ENCODE measurements at places on chromosomes 3 and 15.
A peak's percentile ranks its signal among the peaks of the same experiment; 100 is the strongest.

- DNase-seq, result no peak
Measured at GRCh38 chr3:11634081-11634635, 9.6 kb downstream of the VGLL4 start.

DNA sequence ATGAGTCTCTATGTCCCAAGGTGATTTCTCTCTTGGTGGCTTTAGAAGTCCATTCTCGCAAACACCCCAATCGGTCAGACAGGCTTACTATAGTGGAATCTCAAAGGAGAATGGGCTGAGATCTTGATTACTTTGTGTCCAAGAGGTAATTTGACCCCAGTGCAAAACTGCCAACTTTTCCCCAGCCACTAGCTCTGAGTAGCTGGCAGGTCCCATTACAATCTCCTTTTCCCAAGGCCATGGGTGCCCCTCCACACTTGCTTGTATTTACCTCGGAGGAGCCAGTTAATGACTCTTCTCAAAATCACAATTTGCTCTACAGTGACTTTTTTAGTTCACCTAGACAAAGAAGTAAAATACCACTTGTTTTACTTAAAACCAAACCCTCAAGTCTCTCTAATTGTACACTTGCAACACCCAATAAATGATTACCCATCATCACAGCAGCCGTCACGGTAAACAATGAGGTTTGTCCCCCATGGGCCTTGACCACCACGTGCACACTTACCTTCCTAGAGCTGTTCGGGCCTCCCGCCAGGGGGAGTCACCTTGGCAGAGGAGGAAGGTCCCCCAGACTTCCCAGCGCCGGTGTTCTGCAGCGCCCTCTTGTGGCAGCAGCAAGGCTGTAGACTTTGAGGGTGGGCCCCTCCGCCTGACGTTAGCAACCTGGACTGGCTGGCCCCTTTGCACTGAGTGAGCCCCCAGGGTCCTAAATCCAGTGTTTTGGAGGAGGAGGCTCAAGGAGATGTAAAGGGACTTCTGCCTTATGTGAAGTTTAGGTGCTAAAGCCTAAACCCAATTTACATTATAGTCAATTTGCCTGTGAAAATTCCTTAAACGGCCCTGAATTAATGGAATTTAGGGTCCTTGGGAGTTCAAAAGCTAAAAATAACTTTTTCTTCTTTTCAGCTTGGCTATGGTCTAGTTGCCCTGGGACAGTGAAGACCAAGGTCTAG, 18.7 kb upstream of the HDAC11 start:
- DNase-seq, result no peak

GRCh38 chr15:25795061-25795460, 68.1 kb downstream of the ATP10A start:
- DNase-seq, result no peak

DNA sequence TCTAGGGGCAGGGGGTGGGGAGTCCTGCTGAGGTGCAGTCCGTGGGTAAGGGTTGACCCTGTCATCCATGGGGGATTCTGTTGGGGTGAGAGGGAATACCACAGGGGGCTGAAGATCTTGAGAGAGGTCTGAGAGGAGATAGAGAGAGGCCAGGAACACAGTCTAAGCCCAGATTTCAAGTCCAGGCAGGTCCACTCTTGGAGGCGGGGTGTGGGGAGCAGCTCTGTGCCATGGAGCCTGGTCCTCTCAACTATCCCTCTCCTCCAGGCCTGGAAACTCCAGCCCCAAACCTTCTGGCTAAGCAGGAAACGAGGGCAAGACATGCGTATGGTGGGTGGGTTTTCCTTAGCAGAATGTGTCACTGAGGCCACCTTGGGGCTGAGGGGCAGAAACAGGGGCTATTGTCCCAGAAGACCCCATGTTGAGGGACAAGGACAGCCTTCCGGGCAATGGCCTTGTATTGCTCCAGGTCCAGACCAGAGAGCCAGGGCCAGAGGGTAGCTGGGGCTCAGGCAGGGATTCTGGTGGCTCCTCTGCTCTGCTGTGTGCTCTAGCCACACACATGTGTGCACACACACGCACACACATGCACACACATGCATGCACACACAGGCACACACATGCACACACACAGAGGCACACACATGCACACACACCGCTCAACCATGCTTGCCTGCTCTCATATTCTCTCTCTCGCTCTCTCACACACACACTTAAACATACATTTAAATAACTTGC, 48.6 kb upstream of the MAGEF1 start:
- no peak for DNase-seq

- no peak for DNase-seq
Measured at GRCh38 chr3:40502034-40502433, 3.8 kb upstream of the ZNF620 start.

DNA sequence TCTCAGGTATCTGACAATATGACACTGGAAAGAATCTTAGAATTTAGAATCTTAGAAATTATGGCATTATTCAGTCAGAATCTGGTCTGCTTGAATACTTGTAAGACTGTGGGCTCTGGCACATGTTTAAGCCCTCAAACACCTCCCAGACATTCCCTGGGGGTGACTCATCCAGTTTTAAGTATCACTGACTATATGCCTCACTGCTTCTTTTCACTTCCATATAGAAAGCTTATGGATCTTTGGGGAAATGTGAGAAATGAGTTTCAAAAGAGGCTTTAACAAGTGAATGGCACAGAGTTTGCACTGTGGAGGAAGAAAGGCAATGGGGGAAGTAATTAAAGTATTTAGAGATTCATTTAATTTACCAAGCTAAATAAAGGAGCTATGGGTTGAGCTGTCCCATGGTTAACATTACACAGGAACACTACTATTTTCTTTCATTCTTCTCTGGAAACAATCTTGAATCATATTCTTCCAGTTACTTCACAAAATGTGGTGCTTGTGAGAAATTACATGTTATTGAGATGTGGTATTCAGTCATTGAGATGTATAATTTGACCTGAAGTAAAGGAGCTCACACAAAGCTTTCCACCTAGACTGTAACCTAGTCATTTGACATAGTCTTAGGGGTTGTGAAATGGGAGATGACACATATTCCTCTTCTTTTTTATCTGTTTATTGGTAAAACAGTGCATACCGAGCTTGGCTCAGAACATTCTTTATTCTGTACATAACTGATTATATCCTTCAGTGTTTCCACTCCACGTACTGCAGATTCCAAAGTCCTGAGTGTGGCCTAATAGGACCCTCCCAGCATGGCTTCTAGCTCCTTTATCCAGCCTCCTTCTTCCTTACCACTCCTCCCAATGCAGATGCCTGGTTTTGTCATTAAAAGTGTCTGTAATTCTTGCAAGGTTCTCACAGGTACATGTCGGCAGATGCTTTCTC, 544.6 kb upstream of the NECTIN3 start:
- DNase-seq, result no peak

- no peak for DNase-seq
Measured at GRCh38 chr3:109136523-109136922, at the start of gene C3orf85. TSS of gene C3orf85 (plus strand) at chr3:109136719. CDS start at chr3:109136848, 129 bp downstream.

DNA sequence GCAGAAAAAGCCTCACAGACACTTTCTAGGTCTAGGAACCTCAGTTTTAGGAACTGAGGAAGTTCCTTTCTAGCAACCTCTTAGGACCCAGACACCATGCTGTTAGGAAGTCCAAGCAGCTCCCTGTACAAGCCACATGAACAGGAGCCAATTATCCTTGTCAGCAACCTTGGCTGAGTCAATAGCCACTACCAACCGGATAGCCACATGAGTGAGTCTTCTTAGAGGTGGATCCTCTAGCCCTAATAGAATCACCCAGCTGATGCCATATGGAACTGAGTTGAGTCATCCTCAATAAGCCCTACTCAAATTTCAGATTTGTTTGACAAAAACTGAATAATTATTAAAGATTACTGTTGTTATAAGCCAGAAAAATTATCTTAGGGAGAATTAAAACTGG, 256.2 kb downstream of the NLGN1 start:
- DNase-seq, result no peak

DNA sequence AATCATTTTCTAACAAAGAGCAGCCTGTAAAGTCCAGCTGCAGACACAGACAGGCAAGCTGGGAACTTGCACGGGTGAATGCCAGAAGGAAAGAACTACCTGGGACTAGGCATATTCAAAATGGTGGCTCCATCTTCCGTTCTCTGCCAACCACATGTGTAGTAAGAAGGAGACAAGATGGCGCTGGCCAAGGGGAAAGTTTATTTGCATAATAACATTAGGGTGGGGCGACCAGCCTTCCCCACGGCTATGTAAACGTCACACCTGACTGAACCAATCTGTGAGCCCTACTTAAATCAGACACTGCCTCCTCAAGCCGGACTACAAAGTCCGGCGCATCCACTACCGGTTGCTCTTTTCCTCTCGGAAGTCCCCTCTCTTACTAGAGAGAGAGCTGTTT, 130.8 kb downstream of the SNRK start:
- DNase-seq, result no peak

DNA sequence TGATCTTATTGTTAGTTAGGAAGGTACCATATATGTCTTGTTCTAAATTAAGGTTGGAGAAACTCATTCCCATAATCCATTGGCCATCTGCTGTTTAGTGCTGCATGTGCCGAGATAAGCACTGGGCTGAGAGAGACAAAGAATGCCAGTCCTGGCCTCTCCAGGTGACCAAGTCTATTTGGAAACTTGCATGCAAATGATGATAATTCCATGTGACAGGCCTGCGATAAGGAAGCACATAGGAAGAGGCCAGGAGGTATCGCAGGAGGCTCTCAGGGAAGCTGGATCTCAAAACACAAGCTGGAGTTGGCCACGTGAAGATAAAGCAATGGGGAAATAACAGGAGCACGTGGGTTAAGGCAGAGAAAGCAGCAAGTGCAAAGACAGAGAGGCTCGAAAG, 39.7 kb downstream of the MYO5C start:
- DNase-seq, result no peak

DNA sequence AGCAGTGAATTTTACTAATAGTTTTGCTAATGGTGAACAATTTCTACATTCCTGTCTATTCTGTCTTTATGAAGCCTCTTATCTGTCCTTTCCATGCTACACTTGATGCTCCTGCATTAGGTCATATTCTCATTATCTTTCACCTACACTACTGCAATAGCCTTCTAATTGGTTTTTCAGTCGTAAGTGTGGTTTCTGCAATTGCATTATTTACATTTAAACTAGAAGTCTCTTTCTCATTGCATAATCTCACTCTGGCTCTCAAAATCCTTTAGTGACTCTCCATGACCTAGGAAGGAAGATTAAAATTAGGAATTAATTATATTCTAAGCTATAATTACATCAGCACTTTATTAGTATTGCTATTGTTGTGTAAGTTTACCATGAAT, 686.5 kb downstream of the IGSF11 start:
- DNase-seq, result no peak

DNA sequence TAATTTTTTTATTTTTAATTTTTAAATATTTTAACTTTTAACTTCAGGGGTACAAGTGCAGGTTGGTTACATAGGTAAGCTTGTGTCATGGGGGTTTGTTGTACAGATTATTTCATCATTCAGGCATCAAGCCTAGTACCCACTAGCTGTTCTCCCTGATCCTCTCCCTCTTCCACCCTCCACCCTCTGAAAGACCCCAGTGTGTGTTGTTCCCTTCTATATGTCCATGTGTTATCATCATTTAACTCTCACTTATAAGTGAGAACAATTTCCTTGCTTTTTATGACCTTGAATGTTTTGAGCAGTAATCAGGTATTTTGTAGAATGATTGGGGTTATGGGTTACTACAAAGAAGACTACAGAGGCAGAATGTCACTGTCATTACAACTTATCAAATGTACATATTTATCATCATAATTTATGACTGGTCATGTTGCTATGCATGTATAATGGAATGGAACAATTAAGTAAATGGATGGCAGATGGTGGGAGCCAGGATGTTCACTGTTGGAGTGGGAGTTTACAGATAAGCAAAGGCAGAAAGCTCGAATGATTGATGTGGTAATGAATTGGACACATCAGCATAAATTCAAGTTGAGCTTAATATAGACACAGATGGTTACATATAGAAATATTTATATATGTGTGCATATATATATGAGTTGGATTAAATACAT, 563.8 kb upstream of the ROBO1 start:
- no peak for DNase-seq

DNA sequence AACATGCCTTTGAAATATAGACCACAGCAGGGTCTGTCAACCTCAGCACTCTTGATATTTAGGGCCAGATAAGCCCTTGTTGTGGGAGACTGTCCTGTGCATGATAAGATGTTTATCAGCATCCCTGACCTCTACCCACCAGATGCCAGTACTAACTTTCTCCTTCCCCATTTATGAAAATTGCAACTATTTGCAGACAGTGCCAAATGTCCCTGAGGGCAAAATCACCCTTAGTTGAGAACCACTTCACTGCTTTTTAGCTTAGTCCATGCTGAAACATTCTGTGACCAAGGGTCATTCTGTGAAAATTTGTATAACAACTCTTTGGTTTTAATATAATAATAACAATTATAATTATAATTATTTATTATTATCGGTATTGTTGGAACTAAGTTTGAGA, 1032.4 kb downstream of the MCTP2 start:
- no peak for DNase-seq

DNA sequence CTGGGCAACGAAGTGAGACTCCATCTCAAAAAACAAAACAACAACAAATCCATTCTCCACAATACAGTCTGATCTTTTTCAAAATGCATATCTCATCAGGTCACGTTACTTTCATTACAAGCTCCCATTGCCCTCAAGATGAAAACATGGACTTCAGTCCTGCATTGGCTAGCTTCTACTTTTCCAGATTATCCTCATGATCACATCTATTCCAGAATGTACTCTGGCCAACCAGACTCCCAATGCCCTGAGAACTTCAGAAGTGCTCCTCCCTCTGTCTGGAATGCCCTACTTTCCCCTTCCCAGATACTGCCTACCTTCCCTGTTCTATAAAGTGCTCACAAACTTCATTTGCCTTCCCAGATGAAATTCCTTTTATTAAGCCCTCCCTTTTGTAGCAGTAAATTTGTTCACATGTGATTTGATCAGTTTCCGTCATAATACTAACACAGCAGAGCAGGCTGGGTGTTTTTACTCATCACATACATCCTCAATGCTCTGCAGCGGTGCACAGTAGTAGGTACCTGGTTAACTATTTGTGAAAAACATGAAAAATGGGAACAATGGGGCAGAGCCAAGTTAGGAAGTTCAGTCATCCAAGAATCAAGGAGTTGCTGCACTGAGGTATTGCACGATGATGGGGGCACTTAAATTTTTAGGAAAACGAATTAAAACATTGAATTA, 5.3 kb downstream of the RPL22L1 start:
- DNase-seq, result no peak

- no peak for DNase-seq
Measured at GRCh38 chr3:65531499-65531898, 507.2 kb downstream of the MAGI1 start.

GRCh38 chr3:132399054-132399929, 18.0 kb upstream of the DNAJC13 start:
- DNase-seq, result peak; percentile 69

DNA sequence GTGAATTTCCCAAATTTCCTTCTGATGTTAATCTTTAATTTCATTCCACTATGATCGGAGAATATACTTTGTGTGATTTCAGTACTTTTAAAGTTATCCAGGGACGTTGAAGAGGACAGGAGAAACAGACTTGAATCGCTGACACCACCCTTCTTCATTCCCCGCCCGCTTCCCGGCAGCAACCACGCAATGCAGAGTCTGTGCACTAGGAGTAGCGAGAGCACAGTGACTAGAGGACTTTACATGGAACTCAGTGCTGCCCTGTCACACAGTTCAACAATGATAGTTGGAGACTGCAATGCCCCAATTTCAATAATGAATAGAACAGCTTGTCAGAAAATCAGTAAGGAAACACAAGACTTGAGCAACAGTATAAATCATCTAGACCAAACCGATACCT, 73.9 kb downstream of the RNF13 start:
- no peak for DNase-seq

Data from midbrain (tissue), 1 donor.